ENCODE measurements at places on chromosomes 13 and 19.

GRCh38 chr13:99310382-99311031 is 3.3 kb upstream of the GPR183 start:
- peak; percentile 82 for ATAC-seq

DNA sequence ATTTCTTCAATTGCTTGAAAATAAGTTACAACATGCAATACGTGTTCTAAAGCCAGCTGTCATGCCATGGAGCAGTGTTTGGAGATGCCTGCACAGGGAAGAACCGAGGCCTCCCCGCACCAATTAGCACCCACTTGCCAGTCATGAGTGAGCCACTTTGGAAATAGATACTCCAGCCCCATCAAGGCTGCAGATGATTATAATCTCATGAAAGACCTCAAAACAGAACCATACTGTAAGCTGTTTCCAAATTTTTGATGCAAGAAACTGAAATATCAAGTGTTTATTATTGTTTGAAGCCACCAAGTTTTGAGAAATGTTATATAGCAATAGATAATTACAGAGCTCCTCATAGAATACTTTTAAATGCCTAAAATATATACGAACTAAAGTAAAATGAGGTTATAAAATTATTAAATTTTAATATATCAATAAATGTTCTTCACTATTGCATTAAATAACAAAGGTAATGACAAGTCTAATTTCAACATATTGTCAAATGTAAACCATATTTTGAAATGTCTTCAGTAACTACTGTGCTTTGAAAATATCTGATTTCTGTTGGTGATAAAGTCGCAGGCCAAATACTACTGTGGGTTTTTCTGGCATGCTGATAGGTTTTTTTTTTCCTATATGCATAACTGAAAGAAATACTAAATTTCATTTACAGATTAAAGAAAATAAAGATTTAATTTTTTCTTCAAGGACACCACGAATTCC is 43.0 kb downstream of the DIAPH3 start:
- ATAC-seq: no peak

DNA sequence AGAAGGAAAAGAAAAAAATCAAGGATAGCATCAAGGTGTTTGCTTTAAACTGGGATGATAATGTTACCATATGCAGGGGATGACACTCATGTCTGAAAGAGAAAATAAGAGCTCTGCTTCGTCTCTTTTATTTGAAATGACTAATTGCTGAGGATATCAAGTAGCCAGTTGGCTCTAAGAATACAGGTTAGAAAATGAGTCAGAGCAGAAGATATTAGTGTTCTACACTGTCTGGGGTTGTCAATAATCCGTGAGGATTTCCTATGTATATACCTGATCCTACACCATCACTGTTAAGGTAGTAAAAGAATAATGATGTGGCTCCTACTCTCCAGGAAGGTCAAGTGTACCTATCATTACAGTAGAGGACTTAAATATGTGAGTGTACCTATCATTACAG is 562.5 kb downstream of the GPC6 start:
- no peak for ATAC-seq

DNA sequence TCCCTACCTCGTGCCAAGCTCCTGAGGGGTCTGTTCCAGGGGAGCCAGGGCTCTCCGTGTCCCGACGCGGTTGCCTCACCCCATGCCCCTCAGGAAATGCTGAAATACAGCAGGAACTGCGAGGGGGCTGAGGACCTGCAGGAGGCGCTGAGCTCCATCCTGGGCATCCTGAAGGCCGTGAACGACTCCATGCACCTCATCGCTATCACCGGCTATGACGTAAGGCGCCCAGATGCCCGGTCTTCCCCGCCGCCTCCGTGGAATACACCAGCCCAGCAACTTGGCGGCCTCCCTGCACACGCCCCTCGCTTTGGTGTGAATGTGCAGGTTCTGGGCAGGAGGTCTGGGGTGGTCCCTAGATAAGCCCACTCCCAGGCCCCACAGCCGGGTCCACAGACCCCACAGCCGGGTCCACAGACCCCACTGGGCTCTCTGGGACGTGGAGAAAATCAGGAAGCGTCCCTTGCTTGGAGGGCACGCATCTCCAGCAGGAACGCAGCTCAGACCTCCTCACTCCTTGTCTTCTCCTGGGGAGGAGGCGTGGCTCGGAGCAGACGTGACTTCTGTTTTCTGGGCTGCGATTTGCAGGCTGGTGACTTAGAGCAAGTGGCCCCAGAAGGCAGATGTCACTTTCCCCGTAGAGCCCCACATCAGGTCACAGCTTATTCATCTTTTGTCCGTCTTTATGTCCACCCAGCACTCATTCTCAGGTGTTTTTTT is 19.4 kb upstream of the F7 start:
- no peak for ATAC-seq

DNA sequence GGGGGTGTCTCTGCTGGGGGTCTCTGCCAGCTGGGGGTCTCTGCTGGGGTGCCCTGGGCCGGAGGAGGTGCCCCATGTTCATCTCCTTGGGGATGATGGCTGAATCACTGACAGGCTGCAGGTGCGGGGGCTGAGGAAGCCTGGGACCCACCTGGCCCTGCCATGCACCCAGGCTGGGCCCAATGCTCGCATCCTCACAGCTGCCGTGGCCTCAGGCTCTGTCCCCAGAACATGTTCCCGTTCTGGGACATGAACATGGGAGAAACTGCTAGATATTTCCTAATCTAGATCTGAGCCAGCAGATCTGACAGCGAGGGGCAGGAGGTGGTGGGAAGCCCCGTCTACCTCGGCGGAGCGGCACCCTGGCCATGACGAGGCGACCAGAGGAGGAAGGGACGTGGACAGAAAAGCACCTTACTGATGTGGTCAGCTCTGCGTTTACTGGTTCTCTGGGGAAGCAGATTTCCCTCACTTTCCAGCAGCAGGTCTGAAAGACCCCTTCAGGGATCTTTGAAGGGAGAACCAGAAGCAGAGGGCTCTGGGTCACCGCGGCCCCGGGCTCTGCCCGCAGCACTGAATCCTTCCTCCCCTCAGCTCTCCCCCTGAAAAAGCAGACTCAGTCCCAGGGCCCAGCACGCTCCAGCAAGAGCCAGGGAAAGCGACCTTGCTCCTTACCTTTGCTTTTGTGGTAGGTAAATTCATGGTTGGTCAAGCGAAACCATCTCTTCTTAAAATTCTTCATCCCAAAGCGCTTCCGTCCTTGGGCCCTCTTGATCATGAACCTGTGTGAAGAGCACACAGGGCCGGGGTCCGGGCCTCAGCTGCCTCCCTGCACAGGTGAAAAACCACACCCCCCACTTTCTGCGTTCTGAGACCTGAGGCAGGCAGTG is 26.5 kb upstream of the C13orf46 start:
- no peak for ATAC-seq

GRCh38 chr13:52846567-52847321 is 1.7 kb downstream of the PCDH8 start:
- ATAC-seq: no peak

DNA sequence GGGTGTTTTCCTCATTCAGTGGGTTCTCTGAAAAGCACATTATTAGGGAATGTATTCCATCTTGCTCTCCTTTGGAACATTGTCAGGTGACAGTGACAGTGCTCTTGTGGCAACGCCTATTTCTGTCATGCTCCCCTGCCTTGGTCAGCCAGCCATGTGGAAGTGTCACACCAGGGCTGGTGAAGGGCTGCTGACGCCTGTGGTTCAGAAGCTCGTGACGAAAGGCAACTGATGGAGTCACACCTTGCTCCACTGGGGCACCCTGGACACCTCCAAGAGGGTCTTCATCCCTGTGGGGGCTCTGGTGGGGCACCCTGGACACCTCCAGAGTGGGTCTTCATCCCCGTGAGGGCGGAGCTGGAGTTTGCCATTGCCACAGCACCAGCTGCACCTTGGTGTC is 68.9 kb upstream of the GPR183 start:
- ATAC-seq: peak; percentile 79

- ATAC-seq: no peak
Observed at GRCh38 chr13:36639610-36640009, 34.2 kb upstream of the SERTM1 start.
